ENCODE measurements at places on chromosomes 4 and X.

DNA sequence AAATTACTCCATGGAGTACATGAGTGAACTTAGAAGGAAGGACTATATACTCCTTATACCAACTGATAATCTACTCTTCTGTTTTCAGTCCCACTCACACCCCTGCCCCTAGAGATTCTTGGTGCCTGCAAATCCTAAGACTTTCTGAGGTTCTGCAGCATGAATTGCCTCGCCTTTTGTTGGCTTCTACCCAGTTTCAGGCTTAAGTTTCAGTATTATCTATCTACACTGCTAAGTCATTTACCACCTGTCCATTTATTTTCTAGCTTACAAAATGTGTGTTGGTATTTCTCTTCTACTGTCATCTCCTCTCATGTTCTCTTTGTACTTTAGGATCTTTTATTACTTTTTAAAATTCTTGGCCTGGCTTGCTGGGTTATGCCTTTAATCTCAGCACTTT is 94.4 kb upstream of the AMOT start:
- DNase-seq = no peak

GRCh38 chrX:18036394-18036793 is 175.3 kb upstream of the RAI2 start:
- DNase-seq = no peak

- no peak for DNase-seq
Observed at GRCh38 chrX:107204068-107204605, 2.1 kb downstream of the NUP62CL start.

GRCh38 chr4:125389713-125390112 is 75.0 kb downstream of the FAT4 start:
- peak; percentile 88 for DNase-seq

DNA sequence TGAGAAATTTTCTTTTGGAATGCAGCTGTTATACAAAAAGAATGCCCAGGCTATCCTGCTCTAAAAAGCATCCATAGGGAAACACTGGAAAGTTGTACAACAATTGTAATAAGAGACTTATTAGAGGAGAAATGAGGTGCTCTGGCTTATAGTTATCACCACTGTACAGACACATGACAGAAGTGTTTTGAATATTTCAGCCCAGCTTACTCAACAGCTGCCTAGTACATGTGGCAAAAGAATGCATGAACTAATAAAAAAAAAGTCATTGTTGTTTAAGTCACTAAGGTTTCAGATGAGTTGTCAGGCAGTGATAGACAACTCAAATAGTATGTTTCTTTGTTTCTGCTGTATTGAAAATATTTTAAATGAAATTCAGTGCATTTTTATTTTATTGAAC is 307.7 kb downstream of the GPM6A start:
- DNase-seq = no peak

- DNase-seq = no peak
Observed at GRCh38 chr4:163563592-163563991, 69.1 kb downstream of the TMA16 start.

GRCh38 chrX:81261576-81261975 is 59.7 kb downstream of the SH3BGRL start:
- DNase-seq = no peak

DNA sequence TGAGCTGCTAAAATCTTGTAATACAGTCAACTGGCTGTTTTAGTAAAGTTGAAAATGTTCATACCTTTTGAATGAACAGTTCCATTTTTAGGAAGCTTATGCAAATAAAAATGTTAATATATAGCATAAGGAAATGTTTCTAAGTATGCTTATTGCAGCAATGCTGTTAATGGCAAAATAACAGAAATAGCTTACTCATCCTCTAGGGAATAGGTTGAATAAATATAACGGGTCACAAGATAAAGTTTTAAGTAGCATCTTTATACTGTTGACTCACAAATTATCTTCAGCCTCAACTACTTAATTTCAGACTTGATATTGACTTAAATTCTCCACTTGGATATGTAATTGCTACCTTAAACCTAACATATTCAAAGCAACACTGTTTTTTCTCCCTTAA is 27.7 kb downstream of the HERC3 start:
- no peak for DNase-seq

DNA sequence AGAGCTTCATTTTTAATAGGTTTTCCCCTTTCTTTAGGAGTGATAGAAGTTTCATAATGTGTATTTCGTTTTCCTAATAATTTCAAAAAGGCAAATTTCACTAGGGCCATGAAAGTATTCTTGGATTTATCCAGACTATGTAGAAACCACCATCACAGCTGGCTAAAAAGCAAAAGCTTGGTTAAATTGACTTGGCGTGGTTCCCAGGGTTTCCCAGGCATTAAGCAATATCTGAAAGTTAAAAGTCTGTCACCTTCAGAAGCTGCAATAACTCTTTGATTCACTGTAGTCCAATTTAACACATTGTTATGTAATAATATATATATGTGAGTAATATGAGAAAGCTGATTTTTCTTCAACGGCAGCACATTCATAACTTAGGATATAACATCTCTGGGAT is 38.3 kb downstream of the NDNF start:
- peak; percentile 9 for DNase-seq

- DNase-seq = no peak
Observed at GRCh38 chrX:18938710-18939109, 45.2 kb downstream of the PHKA2 start.

GRCh38 chr4:105661028-105661427 is 47.5 kb downstream of the INTS12 start:
- DNase-seq = no peak

DNA sequence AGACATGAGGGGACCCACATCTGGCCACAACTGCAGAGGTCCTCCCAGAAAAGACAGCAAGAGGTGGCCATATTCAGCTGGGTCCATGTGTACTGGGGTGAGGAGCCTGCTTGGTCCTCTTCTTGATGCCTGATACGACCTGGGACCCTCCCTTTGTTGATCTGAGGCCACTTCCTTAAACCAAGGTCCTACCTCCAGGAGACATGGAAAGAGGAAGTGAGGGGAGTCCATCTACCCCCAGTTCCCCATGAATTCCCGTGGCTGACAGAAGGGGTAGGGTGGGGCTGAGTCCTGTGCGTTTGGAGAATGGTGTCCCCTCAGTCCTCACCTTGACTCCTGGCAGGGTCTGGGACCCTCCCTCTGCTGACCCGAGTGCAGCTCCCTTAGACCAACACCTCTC is 2.1 kb downstream of the MAGEA10 start:
- no peak for DNase-seq

DNA sequence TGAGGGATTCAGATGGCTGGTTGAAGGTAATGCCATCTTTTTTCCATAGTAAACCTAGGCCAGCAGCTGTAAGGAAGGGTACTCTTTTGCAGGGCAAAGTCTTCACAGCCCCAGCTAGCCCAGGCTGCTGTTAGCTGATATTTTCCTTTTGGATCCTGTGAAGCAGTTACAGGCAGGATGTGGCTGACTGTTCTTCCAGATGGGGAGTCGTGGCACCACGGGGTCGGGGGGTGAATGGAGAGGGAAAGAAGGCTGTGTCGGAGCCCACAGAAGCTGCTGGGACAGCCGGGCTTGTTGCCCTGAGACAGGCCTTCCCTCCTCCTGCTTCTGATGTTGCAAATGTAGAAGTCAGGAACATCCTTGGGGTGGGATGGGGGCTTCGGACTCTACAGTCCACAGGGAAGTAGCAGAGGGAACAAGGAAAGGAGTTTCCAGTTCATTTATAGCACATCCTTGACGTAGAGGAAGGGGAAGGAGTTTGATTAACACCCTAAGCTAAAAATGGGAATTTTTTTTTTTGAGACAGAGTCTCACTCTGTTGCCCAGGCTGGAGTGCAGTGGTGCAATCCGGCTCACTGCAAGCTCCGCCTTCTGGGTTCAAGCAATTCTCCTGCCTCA is 64.6 kb upstream of the TMEM150C start:
- DNase-seq = no peak

- DNase-seq = no peak
Observed at GRCh38 chrX:43448688-43449087, 207.4 kb upstream of the MAOA start.

DNA sequence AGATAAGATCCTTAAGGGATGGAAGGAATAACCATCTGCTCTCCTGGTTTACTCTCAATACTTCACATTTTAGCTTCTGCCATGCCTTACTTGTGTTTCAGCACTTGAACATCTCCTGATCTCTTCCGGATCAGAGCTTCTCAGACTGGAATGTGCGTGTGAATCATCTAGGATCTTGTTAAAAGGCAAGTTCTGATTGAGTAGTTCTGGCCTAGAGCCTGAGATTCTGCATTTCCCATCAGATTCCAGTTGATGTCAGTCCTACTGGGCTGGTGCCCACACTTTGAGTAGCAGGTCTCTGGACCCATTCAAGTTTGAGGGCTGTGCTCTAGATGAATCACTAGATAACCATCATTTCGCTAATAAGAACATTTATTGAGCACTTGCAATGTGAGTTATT is 20.0 kb downstream of the NDP start:
- no peak for DNase-seq

- no peak for DNase-seq
Observed at GRCh38 chr4:31043382-31044062, 323.4 kb downstream of the PCDH7 start.

- DNase-seq = no peak
Observed at GRCh38 chr4:80307183-80307735, 28.3 kb upstream of the CFAP299 start.

DNA sequence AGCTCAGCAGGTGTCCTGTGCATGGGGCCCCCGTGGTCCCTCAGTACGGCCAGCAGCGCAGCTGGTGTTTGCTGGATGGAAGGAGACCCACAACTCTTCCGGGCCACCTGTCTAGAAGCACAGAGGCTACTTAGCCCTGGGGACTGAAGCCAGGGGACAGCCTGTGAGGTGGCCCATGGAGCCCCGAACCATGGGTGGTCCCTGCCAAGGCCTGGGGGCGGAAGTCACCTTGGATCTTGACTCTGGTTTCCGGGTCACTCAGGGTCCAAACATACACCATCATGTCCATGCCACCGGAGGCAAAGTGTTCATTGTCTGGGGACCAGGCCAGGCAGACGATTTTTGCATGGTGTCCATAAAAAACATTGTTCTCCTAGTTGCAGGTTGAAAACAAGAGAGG is 39.5 kb downstream of the WDR1 start:
- DNase-seq = no peak

DNA sequence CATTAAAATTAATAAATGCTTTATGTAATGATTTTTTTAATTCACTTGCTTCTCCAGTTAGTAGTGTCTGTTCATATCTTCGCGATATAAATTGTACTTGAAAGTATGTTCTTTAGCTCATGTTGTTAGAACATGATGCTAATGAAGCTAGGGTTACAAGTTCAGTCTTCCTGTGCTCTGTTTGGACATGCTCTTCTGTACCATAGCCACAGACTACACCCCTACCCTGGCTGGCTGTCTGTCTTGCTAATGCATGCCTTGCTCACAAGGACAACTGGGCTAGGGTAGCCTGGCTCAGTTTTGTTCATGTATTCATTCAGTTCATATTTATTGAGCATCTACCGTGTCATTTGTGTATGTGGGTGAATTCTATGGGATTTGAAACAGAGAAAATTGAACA is 50.8 kb upstream of the MTMR1 start:
- DNase-seq = no peak

DNA sequence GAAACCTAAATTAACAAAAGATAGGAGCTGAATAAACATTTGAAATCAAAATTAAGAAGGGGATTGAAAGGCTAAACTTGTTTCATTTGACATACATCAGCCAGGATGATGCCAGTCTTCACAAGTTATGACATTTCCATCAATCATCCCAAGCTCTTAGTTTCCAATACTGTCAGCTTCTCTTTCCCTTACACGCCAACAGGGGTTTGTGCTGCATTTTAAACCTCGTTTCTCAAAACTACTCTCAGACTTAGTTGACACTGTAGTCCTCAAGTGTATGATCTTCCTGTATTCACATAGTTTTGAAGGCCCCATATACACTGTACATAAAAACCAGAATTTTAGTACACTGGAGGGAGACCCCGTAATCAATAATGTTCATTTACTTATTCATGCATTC is 840 bp upstream of the P2RY10 start:
- DNase-seq = no peak

DNA sequence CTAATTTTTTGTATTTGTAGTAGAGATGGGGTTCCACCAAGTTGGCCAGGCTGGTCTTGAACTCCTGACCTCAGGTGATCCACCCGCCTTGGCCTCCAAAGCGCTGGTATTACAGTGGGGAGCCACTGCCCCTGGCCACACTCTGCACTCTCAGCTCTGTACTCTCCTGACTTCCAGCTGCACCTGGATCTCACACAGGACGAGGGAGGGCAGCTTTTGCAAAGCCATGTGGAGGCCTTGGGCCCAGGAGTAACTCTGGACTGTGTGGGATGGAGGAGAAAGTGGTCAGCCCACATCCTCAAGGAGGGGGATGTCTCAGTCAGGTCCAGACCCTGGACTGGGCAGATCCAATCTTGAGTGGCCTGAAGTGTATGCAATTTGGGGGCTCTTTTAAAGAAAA is 23.0 kb downstream of the NAT8L start:
- no peak for DNase-seq

DNA sequence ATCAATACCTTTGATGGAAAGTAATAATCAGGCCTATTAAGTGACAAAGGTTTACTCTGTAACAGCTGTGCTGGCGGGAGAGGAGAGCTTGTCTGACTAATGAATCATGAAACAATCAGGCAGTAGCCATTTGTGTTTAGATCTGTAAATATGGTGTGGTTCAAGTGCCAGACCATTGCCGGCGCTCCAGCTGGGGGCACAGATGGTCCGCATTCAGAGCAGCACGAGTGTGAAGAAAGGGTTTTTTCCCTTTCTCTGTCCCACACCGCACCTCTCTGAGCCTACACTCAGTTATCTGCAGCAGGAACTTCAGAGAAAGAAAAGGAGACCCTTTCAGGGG is 111.3 kb upstream of the PAQR3 start:
- no peak for DNase-seq

DNA sequence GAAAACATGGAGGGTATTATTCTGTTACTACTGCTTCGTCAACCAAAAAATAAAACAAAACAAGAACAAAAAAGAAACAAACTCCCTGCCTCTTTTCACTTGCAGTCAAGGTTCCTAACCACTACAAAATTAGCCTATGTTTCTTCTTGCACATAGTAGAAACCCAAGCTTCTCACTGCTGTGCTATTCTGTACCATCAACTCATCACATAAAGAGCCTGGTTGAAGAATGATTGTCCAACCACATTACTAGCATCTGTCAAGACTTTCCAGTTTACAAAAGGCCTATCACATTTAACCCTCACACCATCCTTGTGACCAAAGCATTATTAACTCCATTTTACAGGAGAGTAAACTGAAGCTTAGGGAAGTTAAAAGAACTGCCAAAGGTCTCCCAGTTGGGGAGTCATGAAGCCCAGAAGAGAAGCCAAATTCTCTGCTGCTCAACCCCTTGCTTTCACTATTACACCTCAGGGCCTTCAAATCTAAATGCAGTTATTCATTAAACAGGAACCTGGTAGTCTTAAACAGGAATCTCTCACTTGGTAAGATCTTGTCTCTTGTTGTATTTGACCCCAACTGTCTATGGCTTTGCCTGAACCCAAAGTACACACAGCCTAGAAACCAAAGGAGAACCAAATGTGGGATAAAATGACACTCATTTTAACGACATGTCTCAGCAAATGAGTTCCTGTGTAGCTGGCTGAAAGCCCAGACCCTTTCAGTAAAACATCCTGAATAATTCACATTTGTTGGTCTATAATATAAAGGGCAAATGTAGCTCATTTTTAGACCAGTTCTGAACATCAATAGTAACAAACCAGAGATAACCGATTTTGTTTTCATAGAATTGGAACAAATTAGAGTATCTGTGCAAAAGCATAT is 8.6 kb downstream of the F9 start:
- no peak for DNase-seq

- no peak for DNase-seq
Observed at GRCh38 chrX:3943965-3944364, 230.5 kb upstream of the PRKX start.

GRCh38 chr4:168852387-168852786 is 157.7 kb downstream of the CBR4 start:
- DNase-seq = no peak

GRCh38 chr4:76279462-76279861 is 27.1 kb upstream of the STBD1 start:
- DNase-seq = no peak

All from BJ (cell line).